ENCODE measurements at places on chromosomes 7 and 10.

- DNase-seq, result no peak
These were observed 7.6 kb downstream of the ARMC10 start for GRCh38 chr7:103082497-103082896.

DNA sequence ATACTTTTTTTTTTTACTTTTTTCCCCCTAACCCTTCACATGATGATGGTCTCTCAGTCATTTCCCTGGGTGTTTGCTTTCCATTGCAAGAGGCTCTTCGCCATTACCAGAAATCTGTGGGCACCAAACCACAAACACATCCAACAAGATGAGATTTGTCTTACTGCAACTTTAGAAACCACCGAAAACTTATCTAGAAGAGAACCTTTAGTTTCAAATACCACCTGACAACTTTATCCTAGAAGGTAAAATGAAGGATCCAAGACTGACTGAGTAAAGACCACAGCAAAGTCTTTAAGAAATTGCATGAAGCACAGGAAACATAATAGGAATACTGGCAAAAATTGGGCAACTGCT lies 363.3 kb upstream of the MBL2 start:
- no peak for DNase-seq

DNA sequence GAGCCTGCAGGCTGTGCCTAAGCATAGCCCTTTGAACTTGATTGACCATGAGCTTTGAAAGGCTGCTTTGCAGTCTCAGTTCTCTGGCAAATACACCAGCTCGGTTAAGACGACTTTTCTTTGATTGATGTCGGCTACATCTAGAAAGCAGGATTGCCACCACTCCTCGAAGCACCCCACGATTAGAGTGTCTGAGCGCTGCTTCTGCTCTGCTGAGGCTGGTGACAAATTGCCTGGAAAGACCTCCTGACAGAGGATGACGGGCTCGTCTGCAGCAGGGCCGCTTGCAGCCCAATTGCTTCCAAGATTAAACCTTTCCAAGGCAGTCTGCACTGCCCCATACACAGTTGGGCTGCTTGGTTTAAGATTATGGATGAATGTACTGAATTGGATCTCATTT lies 182.0 kb downstream of the CUX1 start:
- DNase-seq, result no peak

DNA sequence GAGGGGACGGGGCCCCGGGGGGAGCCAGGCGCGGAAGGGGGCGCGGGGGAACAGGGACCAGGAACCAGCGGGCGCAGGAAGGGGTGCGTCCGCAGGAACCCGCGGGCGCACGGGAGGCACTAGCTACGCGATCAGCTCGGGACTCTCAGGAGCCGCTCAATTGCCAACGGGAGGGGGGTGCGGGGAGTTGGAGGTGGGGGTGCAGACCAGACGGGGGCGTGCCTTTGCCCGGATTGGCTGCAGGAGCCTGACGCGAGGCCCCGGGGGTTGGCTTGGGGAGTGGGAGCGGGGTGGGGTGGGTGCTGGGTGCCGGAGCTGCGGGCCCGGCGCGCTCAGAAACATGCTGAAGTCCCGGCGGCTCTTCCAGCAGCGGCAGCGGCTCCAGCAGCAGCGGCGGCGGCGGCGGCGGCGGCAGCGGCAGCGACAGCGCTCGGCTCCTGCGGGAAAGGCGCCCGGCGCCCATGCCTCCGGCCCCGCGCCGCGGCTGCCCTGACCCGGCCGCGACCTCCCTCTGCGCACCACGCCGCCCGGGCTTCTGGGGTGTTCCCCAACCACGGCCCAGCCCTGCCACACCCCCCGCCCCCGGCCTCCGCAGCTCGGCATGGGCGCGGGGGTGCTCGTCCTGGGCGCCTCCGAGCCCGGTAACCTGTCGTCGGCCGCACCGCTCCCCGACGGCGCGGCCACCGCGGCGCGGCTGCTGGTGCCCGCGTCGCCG lies at the start of gene ADRB1:
Gene ADRB1, plus strand, starts transcription at position 335 of the 715 bp plus-strand sequence. Its CDS starts 267 bp downstream, at position 602.
- peak; percentile 13 for DNase-seq

DNA sequence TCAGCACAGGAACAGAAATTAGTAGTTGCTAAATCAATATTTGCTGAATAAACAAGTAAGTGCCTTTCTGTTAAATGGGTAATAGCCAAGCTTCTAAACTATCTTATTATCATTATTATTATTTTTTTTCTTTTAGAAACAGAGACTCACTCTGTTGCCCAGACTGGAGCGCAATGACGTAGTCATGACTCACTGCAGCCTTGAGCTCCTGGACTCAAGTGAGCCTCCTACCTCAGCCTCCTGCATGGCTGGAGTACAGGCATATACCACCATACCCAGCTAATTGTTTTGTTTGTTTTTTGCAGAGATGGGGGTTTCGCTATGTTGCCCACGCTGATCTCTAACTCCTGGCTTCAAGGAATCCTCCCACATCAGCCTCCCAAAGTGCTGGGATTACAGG lies 12.3 kb upstream of the ELN start:
- DNase-seq, result no peak

DNA sequence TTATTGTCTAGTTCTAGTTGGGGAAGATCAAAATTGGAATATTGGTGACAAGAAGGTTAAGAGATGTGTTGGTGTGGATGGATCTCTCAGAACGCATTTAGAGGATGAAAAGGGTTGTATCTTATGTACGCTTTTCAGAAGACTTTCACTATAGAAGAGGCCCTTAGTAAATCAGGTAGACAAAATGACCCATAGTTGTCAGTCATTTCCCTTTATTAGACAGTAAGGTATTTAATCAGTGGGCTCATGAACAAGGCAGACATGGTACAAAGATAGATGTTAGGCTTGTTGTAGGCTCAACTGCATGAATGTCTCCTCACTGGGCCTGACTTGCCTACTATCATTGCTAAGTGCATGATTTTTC lies 359.2 kb downstream of the PHF14 start:
- no peak for DNase-seq

DNA sequence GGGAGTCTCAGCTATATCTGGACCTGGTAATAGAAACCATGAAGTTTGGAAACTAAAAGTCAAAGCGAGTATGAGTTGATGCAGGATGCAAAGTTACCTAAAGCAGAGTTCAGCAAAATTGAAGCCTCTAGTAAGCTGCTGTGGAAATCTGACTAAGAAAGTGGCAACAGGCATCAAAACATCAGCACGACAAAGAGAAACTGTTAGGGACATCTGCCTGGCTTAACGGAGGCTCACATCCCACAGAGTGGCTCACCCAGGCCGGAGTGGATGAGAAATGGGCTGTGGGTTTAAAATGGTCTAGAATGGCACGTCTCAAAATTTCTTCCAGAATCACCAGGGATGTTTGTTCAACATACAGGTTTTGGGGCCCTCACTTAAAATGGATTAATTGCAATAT lies 164.1 kb upstream of the NPY start:
- no peak for DNase-seq

- DNase-seq, result no peak
These were observed 8.1 kb downstream of the FAM171A1 start for GRCh38 chr10:15363031-15363430.
